Stimulated activated CD8-positive, alpha-beta memory T cell treated with anti-CD3 and anti-CD28 coated beads, Interleukin-2, amount 100 ng/mL, for 1 hour (primary cell): ENCODE measurements at places on chromosomes 3 and 15.

- DNase-seq, result no peak
Measured at GRCh38 chr15:42088801-42089640, 5.3 kb downstream of the PLA2G4D start.

DNA sequence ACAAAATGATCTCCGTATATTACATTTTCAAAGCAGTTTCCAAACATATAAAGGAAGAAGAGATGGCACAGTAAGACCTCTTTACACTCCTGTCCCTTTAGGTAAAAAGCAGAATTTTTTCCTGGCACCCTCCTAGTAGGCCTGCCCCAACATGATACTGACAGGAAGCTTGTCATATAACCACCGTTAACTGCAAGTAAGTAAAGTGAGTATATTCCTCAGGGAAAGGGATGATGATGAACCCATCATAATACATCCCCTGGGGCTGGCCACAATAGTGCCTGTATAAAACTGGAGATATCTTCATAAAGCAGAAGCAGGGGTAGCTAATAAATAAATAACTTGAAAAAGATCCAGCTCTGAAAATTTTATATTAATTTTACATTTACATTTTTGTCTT is 893.0 kb downstream of the DIPK2A start:
- DNase-seq, result no peak

GRCh38 chr3:101204246-101204645 is 116.1 kb downstream of the IMPG2 start:
- DNase-seq, result no peak

DNA sequence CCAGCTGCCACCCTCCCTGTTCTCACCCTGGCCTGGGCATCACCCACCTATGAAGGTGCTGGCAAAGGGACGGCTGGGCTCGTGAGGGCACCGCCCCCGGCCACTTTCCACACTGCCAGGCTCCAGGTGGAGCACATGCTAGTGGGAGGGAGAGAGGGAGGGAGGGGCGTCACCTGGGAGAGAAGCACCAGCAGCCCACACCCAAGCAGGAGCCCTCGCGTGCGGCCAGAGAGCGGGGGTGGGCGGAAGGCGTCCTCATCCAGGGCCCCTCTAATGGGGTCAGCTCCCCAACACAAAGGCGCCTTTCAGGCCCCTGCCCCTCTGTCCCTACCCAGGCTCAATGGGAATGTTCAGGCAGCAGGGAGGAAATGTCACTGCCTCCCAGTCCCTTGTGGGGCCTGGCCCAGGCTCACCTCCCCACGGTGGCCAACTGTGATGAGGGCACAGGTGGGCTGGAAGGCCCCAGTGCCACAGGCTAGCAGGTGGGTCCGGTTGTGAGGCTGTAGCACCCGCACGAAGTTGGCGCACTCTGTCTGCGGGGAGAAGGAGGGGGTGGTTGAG is 3.1 kb downstream of the SEMA3G start:
- no peak for DNase-seq

- DNase-seq, result no peak
Measured at GRCh38 chr3:45616158-45616557, 21.6 kb downstream of the LIMD1 start.
